ENCODE measurements at places on chromosomes 3 and 15.
A peak's percentile ranks its signal among the peaks of the same experiment; 100 is the strongest.

- DNase-seq, result no peak
Measured at GRCh38 chr3:160134964-160135363, 90.3 kb upstream of the C3orf80 start.

DNA sequence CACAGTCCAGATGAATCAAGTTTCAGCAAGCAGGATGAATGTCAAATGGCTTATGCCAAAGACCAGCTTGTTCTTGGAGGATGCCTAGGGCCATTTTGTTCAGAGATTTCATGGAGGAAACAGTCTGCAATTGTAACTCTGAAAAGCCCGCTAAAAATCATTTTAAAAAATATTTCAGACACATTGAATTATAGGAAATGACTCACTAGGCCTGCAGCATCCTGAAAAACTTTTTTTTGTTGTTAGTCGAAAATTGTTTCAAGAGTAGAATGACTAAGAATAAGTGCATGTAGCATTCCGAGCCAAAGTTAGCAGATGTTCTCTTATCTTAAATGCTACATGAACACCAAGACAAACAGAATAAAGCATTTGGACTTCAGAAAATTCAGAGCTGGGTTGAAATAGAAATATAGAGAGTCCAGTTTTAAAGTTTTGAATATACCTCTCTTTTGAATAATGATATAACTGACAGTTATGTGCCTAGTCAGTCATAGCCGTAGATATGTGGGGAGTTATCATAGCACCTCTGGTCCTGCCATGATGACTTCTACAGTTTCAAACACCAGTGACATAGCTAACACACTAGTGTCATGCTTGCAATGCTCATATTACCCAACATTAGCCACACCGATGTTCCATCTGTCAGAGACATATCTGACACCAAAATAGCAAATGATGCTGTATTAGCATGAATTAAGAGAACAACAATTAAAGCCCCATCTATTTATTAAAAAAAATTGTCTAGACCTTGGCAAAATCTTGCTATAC, 1462.8 kb upstream of the GBE1 start:
- no peak for DNase-seq

DNA sequence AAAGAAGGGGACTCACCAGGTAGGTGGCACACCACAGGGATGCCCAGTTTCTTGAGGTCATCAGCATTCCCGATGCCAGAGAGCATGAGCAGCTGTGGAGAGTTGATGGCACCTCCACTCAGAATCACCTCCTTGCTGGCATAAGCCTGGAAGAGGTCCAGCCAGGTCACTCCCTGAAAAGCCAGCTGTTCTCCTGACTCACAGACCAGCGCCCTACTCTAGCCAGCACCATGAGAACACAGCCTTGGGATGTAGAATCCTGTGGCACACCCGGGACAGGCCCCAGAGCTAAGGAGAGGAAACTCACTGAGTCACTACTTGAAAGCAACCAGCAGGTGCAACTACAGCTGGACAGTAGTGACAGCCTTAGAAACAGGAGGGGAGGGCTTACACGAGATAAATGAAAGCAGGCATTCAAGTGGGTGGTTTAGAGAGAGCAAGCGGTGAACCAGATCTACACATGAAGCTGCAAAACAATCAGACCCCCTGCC, 24.5 kb downstream of the CHDH start:
- DNase-seq, result no peak

GRCh38 chr3:16337856-16338540, 73.0 kb downstream of the OXNAD1 start:
- DNase-seq, result no peak

GRCh38 chr3:32569540-32570420, 878 bp downstream of the DYNC1LI1 start:
- DNase-seq, result peak; percentile 58

DNA sequence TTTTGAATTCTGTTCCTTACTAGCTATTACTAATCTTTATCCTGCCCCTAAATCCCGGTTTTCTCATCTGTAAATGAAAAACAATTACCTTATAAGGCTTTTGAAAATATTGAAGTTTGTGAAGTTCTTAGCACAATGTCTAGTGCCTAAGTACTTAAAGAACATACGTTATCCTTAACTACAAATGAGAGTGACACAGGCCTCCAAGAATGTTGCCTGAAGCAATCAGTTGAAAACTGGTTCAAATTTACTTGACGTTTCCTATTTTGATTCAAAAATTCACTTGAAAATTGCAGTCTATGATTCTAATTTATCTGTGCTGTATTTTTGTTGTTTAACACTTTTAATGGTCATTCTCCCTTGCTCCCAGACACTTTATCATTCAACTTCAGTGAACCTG, 3.2 kb downstream of the SENP7 start:
- no peak for DNase-seq

DNA sequence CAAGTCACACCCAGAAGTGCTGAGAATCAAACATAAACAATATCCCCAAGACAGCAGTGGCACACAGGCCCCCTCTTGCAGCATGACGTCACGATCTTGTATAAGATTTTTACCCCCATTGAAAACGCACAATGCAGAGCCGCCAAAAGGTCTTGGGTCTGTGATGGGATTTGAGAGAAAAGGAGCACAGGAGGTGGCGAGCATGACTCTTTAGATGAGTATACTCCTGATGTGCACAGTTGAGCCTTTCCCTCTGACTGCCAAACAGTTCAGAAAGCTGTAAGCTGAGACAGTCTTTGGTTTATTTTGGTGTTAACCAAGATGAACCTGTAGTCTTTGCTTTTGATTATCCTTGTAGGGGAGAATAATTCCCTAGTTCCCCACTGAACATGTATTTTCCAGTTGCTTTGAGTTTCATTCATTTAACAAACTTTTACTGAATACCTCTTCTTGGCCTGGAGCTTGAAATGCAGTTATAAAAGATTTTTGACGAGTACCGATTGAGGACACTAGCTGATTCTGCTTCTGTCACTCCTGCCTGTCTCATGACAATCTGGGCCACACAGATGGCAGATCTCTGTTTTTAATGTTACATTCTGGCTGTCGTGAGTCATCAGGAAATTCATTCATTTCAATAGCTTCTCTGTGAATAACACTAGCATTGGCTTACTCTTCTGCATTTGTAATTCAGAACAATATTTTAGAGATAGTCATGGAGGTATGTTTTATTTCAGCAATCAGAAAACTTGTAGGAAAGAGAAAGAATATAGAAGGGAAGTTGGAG, 28.9 kb downstream of the CFAP91 start:
- DNase-seq, result no peak

DNA sequence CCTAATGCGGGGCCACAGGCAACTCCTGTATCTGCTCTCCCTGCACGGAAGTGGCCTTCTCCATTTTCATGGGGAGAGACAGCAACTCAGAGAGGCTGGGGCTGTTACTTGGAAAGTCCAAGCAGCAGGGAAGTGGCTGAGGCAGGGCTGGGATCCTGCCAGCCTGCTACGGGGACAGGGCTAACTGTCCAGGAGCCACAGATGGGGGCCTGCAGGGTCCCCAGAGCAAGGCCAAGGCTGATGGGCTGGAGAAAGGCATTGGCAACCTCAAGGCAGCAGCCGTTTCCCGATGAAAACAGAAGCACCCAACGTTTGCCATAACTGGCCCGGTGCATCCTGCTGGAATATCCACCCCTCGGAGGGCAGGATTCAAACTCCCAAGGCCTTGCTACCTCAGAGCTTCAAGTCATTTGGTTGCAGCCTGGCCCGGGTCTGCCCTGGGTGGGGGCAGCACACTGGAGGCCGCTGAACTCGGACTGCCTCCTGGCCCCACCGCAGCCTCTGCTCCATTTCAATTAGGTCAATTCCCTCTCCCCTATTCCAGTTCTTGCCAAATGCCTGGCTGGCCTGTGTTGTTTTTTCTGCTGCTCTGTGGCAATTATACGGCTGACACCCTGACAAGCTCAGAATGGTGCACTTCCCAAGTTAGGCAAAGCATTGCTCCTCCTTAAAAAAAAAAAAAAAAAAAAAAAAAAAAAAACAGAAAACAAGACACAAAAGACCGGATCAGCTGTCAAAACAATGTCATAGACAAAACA, 143.5 kb downstream of the NUP210 start:
- no peak for DNase-seq

GRCh38 chr3:149095487-149095886, 9.2 kb upstream of the HLTF start:
- DNase-seq, result no peak

DNA sequence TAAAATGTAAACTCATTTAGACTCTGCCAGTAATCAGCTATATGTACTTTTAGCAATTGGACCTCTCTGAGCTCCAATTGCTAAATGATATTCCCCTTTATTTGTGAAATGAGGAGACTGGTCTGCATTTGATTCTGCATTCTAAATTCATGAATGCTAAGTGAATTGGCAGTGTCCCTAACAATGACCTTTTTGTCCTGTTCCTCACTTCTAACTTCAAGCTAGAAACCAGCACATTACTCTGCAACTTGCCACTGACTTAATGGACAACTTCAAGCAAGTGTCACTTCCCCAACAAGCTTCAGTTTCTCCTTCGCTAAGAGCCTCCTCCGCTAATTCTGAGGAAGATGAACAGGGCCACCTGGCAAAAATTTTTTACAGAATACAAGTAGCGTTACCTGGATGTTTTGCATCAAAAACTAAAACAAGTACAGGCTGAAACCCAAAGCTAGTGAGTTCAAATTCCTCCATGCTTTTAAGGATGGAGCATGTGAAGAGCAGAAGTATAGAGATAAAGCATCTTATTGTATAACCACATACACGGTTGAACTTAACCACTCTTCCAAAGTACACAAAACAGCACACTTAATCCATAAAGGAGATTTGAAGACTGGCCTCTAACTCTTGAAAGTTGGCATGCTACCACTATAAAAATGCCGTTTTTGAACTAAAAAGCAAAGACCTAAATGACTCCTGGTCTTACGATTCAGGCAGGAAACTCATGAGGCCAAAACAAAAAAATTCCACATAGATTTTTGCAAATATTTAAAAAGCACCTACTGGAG, 207.6 kb downstream of the MAGI1 start:
- DNase-seq, result no peak

DNA sequence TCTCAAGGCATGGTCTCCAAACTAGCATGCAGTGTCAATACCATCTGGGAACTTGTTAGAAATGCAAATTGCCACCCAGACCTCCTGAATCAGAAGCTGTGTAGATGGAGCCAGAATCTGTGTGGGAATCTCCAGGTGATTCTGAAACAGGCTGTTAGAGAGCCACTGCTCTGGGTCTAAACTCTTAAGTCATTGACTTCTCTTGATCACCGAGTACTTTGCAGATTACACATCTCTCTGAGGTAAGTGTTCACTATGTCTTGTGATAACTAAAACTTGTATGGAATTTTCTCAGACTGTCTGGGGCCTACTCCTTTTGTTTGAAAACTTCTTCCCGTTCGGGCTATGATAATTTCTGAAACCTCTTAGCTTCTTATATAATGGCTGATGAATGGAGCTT, 315.6 kb downstream of the EDEM1 start:
- DNase-seq, result no peak

Data from NCI-H2081 (cell line).